ENCODE measurements at places on chromosomes 1 and 21. TPM values are rescaled to one million over a fixed set of nuclear protein-coding genes. Genes with fewer than 3 reads are reported as not detected.

- no peak overlapping the region for H3K4me3 ChIP-seq
- no peak for DNase-seq
- no peak overlapping the region for H3K27ac ChIP-seq
Measured at GRCh38 chr1:75727571-75727970, 3.1 kb downstream of the ACADM start.

The PLA2G2F gene
- total RNA-seq, result not detected

The LENEP gene
- 1.0 TPM for total RNA-seq

DNA sequence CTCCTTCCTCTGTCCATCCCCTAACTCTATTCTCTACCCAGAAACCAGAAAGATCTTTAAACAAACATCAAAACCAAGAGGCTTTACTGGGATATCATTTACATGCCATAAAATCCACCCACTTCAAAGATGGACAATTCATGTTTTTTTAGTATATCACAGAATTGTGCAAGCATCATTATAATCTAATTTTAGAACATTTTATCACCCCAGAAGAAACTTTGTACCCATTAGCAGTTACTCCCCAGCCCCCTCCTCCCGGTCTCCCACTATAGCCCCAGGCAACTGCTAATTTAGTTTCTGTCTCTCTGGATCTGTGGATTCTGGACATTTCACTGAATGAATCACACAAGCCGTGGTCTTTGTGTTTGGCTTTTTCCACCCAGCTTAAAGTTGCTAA lies 4.8 kb upstream of the SELENON start:
- no peak overlapping the region for H3K4me3 ChIP-seq
- H3K27ac ChIP-seq, result no peak overlapping the region
- peaks cover 2% of the 10 kb centered on the region for H3K36me3 ChIP-seq
- DNase-seq, result no peak

GRCh38 chr21:41615613-41616012 lies 107.7 kb upstream of the TMPRSS2 start:
- no peak for DNase-seq
- H3K27me3 ChIP-seq, result peaks cover 17% of the 10 kb centered on the region
- no peak overlapping the region for H3K4me3 ChIP-seq
- H3K4me1 ChIP-seq, result no peaks in the 10 kb centered on the region

Measured in activated CD4-positive, alpha-beta T cell treated with anti-CD3 and anti-CD28 coated beads, Interleukin-2, amount 10 ng/mL, durations not matched to agents 7 days and 5 days (primary cell).